Activated T-helper 9 cell treated with anti-CD3 and anti-CD28 coated beads, Interleukin-2, amount 50 U/mL, for 16 hours (primary cell): ENCODE measurements at places on chromosomes 6 and 20.

DNA sequence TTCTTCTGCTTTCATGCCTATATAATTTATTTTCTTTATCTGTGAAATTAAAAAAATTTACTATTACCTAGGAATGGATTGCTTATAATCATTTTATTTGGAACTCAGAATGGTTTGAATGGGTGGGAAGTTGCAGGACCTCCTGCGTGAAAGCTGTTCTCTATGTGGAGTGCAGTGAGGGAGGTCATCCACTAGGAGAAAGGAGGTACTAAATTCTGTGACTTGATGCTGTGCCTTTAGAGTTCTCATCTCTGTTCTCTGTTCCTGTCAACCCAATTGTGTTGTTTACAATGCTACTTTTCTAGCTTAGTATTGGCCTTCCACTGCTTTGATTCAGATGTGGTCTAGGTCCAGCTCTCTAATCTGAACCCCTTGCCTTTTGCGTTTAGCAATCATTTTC is 65.0 kb upstream of the HIVEP1 start:
- no peak for DNase-seq

DNA sequence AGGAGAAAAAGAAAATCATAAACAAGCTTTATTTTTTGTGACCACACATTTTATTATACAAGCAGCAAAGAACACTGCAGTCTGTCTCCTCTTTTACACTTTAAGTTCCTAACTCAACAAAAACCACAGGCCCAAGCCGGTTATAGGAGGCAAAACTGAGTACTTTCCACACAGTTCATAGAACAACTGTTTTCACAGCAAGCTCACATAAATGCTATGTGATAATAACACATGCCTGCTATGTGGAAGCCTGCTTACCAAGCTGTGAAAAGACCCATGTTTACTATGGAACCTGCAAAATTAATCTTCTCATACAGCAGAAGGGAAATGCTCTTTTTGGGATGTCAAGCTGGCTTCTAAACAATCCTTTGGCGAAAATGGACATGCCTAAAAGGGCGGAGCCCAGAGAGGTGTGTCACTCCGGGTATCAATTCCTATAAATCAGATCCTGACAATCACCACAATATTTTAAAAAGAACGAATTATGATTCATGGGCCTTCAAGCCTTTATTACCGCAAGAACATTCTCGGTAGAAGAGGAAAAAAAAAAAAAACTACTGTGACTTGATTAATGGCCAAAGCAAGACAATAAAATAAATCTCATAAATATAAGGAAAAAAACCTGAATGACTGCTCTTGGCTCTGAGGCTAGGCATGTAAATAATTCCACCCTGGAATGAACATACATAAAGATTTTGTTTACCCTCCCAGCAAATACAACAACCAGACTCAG is 2.6 kb downstream of the TRERF1 start:
- DNase-seq, result no peak

DNA sequence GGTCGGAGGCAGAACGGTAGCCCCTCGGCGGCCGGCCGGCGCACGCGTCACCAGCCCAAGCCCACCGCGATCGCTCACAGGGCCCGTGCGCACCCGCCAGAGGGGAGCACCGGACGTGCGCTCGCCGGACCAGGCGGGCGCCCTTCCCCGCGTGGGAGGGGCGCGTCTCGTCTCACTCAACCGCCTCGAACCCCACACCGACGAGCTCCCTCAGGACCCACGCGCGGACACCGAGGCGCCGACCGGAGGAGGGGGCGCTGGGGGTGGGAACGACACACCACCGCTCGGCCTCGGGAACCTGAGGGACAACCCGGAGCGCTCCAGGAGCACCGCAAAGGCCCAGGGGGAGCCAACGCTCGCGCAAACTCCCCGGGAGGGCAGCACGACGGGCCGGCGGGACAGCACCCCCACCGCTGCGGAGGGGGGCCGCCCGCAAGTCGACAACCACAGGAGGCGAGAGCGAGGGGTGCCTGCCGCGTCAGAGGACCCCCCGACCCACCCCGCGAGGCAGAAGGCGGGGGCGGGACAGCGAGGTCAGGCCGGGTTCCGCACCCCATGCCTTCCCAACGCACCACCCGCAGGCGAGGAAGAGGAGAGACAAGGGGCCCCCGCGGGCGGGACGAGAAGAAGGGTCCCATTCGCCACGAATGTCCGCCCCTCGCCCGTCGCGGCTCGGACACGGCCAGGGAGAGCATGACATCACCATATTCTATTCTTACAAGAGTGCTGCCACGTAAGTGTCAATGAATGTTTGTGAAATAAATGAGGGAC is 512.7 kb upstream of the ZNF337 start:
- no peak for DNase-seq

- DNase-seq, result no peak
These were observed 668.4 kb downstream of the C6orf118 start for GRCh38 chr6:164640956-164641355.

GRCh38 chr20:32052090-32052777 is at the start of gene HCK:
Gene HCK, plus strand, starts transcription at chr20:32052242.
- no peak for DNase-seq

DNA sequence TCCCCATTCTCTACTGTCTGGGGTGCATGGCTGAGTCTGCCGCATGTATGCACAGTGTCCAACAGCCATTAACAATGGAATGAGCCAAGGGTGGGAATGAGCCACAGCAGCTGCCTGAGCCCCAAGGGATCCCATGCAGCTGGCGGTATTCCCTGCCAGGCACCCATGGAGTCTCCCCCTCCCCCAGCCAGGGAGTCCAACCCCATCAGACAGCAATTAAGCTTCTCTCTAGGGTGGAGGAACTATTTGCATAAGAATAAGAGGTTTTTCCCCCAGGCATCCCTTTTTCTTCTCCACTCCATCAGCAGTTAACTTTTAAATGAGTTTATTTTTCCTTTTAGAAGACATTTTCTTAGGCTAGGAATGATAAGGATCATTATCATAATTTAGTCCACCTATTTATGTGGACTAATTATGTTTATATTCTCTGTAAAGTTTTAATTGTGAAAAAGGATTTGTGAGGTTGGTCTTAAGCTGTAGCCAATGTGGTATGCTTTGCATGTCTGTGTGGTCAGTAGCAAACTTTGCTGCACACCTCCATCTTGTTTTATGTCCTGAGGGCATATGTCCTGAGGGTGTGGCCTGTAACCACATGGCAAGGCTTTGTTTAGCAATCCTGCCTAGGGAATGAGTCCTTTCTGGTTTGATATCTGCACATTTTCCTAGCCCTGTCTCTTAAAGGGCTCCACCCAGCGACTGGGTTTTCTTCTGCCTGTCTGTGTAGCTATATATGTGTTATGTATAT is 158.9 kb upstream of the OLIG3 start:
- no peak for DNase-seq

GRCh38 chr20:10472871-10473270 is 37.8 kb downstream of the SLX4IP start:
- no peak for DNase-seq

- no peak for DNase-seq
These were observed 66.4 kb downstream of the CLIC5 start for GRCh38 chr6:45949256-45949655.

DNA sequence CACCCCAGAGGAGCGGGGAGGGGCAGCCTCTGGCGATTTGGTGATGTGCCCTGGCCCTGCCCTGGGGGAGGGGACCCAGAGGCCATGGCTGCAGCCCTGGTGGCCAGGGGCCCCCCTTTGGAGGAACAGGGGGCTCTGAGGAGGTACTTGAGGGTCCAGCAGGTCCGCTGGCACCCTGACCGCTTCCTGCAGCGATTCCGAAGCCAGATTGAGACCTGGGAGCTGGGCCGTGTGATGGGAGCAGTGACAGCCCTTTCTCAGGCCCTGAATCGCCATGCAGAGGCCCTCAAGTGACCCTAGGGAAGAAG is 10.9 kb downstream of the NFKBIL1 start:
- no peak for DNase-seq

DNA sequence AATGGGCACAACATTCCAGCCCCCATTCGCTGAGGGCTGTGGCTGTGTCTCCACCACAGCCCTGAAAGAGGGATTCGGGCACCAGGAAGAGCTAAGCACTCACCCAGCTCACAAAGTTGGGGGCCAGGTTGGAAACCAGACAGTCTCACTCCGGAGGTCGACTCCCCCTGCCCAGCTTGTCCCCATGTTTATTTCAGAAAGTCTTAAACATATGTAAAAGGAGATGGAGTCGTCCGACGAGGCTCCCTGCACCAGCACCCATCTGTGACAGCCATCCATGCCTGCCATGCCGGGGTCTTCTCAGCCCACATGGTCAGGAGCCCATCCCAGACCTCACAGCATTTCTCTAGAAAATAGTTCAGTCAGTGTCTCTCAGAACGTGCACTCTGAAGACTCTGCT is 63.6 kb upstream of the STX16 start:
- no peak for DNase-seq

DNA sequence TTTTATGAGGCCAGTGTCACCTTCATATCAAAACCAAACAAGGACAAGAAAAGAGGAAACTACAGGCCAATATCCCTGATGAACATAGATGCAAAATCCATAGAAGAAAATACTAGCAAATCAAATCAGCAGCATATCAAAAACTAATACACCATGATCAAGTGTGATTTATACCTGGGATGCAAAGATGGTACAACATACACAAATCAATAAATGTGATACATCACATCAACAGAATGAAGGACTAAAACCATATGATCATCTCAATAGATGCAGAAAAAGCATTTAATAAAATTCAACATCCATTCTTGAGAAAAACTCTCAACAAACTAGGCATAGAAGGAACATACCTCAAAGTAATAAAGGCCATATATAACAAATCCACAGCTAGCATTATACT is 8.1 kb upstream of the GINM1 start:
- DNase-seq, result no peak

GRCh38 chr6:106177786-106178185 is 91.7 kb downstream of the PRDM1 start:
- no peak for DNase-seq

DNA sequence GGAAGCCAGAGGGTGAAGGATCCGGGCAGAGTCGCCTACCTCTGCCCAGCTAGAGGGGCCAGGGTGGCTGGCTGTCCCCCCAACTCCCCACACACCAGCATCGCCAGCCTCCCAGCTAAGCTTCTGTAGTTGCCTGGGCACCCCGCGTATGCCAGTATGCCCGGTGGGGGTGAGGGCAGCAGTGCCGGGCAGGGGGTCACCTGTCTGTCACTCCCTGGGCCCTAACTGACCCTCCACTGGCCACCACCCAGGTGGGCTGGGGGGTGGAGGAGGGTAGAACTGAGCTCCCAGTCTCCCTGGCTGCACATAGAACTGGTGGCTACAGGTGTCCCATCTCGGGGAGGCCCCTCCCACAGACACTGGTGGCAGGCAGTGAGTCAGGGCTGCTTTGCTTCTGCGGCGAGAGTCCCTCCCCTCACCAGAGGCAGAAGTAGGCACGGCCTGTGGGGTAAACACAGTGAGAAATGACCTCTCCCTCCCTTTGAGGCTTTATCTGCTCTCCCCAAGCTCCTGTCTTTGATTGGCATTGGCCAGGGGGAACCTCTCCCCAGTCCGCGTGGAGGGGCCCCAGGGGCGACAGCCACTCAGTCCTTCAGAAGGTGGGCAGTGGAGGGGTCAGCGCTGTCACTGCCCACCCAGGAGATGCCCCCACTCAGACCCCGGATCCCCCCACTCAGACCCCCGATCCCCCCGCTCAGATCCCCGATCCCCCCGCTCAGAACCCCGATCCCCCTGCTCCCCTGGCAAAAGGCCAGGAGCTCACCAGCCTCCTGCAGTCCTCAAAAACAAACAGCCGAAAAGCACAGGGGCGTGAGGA is 2.5 kb downstream of the NTSR1 start:
- no peak for DNase-seq

DNA sequence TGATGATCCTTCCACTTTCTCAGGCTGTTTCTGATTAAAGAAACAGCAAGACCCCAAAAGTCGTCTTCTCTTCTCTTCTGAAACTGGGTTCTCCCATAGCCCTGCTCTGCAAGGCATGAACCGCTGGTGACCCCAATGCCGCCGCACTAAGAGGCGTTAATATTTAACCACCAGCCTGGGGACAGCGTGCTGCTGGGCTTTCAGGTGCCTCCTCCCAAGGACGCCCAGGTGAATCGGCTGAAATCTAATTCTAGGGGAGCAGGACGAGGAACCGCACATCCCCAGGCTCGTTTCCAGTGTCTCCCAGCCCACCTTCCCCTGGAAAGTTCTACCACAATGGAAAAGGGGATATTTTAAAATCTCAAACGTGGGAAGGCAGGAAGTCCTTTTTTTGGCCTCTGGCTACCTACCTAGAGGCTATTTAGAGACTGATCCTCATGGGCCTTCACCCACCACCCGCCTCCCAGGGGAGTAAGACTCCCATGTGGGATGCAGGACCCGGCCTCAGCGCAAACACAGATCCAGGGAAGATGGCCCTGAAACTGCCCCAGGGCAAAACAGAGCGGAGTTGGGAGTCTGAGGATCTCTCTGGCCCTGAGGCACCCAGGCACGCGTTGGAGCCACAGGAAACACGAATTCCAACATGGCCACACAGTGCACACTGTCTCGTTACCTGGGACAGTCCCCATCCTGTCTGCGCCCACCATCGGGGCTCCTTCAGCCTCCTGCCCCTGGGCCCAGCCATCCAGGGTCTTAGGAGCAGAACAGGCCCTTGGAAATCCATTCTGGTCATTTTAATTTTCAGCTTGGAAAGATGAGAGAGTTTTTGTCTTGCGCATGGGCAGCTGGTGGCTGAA is 56.2 kb downstream of the BMP7 start:
- no peak for DNase-seq

DNA sequence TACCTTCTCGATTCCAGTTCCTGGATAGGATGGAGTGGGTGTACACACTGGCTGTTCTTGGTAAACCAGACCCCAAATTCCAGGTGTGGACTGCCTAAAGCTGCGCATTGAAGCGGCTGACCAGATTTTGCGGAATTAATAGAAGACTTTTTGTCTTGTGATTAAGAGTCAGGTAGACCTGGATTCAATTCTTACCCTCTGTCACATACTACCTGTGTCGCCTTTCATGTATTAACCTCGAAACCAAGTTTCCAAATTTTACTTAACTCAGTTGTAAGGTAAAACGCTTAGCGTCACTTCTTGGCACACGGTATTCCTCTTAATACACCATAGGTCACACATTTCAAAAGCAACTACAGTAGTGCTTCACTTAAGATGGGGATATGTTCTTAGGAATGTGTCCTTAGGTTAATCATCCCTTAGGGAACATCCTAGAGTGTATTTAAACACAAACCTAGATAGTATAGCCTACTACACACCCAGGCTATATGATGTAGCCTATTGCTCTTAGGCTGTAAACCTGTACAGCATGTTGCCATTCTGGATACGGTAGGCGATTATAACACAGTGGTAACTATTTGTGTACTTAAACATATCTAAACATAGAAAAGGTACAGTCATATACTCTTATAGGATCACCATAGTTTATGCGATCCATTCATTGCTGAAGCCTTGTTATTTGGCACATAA is 733 bp upstream of the GOPC start:
- DNase-seq, result no peak
